ENCODE measurements at places on chromosomes 6 and 20.
A peak's percentile ranks its signal among the peaks of the same experiment; 100 is the strongest.

GRCh38 chr6:81476881-81477280 is 275.6 kb downstream of the TENT5A start:
- DNase-seq = no peak

- DNase-seq = peak; percentile 84
Measured at GRCh38 chr6:26553264-26553634, 15.1 kb downstream of the HMGN4 start.

GRCh38 chr6:55049866-55050265 is 124.4 kb upstream of the HCRTR2 start:
- DNase-seq = no peak

- no peak for DNase-seq
Measured at GRCh38 chr6:119533603-119534279, 184.2 kb upstream of the MAN1A1 start.

GRCh38 chr20:49747707-49748524 is 34.2 kb upstream of the B4GALT5 start:
- DNase-seq = no peak

DNA sequence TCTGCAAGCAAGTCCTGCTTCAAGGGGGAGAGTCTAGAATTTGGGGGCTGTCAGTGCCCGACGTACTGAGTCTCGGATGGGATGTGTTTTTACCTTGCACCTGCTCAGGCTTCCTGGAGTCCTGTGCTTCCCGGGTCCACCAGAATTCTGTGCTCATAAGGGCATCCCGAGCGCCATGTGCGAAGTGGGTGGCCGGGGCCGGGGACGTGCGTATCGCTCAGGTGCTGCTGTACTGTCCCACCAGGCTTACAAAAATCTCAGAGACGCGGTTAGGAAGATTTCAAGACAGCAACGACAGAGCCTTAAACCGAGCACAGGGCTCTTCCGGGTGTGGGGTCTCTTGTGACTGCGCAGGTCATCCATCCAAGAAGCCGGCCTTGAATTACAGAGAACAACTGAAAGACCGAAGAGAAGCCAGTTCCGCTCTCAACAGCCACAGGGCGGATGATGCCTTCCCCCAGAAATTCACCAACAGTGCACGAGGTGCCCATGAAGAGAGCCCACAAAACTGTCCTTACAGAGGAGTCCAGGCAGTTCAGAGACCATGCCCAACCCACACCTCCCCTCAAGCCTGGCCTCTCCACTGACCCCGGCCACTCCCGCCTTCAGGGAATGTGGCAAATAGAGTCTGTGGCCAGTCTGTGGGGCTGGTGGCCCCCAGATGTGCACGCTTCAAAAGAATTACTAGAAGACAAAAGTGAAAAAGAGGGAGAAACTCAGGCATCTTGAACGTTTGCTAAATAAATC is 104.7 kb downstream of the PXDC1 start:
- DNase-seq = no peak

DNA sequence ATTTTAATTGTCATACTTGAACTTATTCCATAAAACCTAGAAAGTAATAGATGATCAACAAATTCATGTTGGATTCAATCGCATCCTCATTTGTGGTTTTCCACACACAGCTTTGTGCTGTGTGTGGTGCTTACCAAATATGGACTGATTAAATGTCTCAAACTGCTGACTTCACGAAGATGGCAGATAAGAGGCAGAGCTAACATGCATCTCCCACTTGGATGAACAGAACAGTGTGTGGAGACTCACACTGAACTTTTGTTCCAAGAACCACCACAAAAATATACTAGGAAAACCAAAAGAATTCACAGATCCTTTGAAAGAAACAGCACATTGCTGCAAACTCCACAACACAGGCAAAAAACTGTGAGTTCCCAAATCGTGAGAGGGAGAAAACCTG is 603.7 kb downstream of the TENT5A start:
- no peak for DNase-seq

DNA sequence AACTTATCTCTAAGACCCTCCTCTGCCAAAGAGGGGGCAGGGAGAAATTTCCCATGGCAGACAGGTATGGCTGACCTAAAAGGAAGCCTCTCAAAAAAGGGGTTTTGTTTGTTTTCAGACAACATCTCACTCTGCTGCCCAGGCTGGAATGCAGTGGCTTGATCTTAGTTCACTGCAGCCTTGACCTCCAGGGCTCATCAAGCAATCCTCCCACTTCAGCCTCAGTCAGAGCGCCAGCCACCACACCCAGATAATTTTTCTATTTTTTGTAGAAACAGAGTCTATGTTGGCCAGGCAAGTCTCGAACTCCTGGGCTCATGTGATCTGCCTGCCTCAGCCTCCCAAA is 3.8 kb downstream of the EZR start:
- DNase-seq = no peak

DNA sequence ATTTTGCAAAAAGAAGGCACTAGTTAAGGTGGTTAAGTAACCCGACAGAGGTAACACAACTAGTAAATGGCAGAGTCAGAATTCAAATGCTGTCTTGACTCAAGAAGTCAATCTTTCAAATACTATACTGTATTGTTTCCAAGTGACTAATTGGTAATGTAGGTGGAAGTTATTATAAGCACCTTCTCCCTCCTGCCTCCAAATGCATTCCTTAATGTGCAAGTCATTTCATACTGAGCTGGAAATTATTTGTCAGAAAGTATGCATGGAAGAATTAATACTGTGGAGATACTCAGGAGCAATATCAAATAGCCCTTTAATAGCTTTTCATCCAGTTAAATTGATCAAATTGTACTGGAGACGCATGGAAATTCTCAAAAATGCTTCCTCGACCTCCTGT is 579.1 kb downstream of the DOK5 start:
- no peak for DNase-seq

DNA sequence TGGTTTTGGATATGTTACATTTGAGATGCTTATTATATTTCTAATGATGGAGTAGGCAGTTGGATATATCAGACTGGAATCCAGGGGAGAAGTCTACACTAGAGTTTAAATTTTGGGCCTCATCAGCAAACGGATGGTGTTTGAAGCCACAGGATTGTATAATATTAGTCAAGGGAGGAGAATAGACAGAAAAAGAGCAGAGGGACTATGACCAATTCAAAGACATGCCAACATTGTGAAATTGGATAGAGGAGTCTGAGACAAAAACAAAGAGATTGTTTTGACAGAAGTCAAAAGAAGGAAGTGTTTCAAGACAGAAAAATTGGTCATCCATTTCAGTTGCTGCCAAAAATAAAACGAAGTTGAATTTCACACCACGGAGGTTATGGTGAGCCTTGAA is 66.5 kb downstream of the NOX3 start:
- DNase-seq = no peak

GRCh38 chr6:22590423-22590822 is 21.1 kb downstream of the HDGFL1 start:
- DNase-seq = no peak

DNA sequence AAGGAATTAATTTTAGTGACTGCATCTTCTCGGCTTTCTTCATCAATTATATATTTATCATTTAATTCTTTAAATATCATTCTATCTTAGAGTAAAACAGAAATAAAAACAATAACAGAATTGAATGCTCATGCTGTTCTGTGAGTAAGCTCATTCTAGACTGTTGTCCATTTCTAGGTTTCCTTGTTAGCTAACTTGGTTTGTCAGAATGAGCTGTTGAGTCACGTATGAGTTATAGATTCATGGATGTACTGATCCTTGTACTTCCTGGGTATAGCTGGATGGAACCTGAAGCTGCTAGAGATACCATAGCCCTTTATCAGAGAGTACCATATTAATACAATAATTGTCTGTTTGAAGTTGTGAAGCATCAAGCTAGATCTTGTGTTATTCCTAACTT is 515.3 kb downstream of the TENT5A start:
- no peak for DNase-seq

GRCh38 chr6:71886184-71887005 is at the start of gene RIMS1:
RIMS1 (plus strand) TSS chr6:71886550; CDS start chr6:71887024, 474 bp downstream.
- DNase-seq = no peak
